Tongue (tissue), 3 donors: ENCODE measurements at places on chromosomes 5 and 9.

DNA sequence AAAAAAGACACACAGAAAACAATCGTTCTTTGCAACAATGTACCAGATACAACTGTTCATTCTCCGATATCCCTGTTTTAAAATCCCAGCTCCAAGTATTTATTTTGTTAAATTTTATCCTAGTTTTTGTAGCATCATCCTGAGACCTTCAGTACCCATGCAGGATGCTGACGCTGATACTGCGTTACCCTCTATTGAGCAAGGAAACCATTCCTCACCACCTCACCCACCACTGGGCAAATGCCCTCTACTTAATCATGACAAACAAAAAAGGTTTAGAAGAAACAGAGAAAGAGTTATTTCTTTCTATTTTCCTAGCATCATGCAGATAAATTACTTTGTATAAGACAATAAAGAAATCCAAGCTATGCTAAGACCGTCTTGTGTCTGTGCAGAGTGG is 136.1 kb upstream of the PCA3 start:
- DNase-seq: no peak

GRCh38 chr5:96517295-96517694 is 84.2 kb upstream of the PCSK1 start:
- peak; percentile 57 for DNase-seq

GRCh38 chr5:79297661-79298060 is 61.7 kb downstream of the JMY start:
- DNase-seq: no peak

GRCh38 chr9:122350577-122351355 is 20.1 kb upstream of the PTGS1 start:
- DNase-seq: peak; percentile 89

DNA sequence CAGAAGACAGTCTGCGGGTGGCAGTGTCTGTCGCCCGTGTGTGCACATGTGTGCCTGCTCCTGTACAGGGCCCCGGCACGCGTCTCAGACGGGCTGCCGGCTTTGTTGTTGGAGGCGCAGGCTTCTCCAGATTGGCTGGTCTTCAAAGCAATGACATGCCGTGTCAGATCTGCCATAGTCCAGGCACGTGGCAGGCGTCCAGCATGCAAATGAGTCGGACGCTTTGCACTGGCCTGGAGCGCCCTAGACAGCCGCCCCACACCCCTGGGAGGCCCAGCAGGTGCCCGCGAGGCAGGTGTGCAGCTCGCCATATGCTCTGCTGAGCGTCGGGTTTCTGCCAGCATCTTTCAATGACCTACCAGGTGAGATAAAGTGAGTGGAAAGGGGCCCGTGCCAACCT is 71.5 kb downstream of the GADD45G start:
- peak; percentile 82 for DNase-seq

GRCh38 chr9:10274175-10274574 is 338.6 kb downstream of the PTPRD start:
- DNase-seq: peak; percentile 21

GRCh38 chr9:89634995-89635742 is 30.4 kb downstream of the GADD45G start:
- DNase-seq: peak; percentile 40

DNA sequence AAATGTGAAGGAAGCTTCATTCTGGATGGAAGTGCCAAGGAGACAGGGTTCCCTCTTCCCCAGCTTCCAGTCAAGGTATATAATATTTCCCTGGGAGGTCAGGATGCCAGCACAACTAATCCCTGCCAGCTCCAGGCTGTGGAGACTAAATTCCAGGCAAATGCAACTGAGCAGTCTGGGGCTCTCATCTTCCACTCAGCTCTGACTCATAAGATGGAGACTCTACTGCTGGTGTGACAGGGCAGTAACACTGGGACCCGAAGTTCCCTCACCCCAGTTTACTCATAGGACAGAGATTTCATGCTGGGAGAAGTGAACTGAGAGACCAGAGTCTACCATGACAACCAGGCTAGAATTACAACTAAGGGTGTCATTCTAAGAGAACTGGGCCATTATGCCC is 235.4 kb downstream of the FSTL4 start:
- no peak for DNase-seq

- DNase-seq: peak; percentile 42
Observed at GRCh38 chr9:33447799-33448553, 583 bp upstream of the AQP3 start.

GRCh38 chr5:165863239-165863638 is 2357.8 kb downstream of the MAT2B start:
- DNase-seq: no peak

GRCh38 chr9:81397481-81398381 is 291.6 kb downstream of the TLE1 start:
- no peak for DNase-seq

DNA sequence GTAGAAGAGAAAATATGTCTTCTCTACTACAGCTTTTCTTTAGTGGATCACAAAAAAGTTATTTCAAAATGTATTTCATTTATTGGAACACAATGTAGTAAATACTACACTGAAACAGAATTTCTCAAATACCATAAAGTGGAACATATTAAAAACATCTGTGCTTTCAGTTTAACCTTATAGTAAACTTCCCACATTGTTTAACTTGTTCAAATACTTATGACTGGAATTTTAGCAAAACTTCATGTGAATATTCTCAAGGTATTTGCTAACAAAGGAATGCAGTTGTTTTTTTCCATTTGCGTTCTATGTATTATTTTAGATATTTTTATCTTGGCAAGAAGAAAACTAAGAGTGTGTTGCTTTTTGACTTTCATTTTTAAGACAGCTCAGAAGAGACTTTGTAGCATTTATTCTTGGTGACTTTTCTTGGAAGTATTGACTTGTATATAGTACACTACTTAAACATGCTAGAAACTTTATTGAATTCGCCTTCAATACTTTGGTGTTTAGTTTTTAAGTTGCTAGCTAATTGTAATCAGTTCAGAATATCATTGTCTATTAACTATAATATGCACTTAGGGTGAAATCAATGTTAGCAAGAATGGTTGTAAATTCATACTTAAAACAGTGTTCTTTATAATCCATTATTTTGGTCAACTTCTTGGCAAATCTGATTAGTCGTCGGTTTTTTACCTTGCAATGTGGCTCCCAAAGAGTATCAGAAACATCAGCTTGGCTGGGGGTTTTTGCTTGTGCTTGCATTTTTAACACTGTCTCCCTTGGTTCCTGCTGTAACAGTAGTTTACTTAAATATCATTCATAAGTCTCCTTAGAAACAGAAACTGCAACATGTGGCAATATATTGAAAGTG is 5.0 kb upstream of the RHOBTB3 start:
- peak; percentile 57 for DNase-seq

- peak; percentile 83 for DNase-seq
Observed at GRCh38 chr5:143514616-143515335, 111.3 kb upstream of the NR3C1 start.

DNA sequence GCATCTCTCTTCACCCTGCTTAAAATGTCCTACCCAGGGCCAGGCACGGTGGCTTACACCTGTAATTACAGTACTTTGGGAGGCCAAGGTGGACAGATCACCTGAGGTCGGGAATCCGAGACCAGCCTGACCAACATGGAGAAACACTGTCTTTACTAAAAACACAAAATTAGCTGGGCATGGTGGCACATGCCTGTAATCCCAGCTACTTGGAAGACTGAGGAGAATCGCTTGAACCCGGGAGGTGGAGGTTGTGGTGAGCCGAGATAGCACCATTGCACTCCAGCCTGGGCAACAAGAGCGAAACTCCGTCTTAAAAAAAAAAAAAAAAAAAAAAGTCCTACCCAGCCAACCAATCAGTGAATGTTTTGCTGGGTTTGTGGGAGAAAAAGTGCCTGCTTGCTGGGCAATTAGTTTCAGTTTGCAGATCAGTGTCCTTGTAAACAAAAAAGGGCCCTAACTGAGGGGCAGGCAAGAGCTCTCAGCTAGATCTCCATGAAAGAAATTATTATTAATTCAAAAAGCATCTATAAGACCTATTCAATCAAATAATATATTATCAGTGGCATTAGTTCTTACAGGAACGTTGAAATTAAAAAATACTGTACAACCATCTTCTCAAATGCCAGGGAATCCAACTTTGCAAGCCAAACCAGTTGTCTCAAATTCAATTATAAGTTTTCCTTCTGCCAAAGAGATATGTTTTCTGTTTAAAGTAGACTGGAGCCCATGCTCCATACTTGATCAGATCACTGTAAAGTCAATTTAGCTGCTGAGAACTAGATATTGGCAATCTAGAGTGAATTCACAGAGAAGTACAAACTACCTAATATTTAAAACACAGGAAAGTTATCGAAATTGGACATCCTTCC is 3.9 kb downstream of the MEGF9 start:
- no peak for DNase-seq

DNA sequence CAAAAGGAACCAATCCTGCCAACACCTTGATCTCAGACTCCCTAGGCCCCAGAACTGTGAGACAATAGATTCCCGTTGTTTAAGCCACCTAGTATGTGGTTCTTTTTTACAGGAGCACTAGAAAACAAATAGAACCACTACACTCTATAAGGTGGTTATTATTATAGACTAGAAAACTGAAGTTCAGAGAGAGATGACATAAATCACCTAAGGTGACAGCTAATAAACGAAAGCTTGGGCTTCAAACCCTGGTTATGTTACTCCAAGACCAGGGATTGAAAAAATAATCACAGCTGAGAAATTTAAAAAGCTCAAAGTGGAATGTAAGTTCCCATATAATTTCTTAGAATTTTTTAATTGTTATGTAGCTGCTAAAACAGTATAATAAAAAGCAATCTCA is 716.2 kb upstream of the DMAC1 start:
- DNase-seq: no peak

GRCh38 chr5:9698841-9699240 is 68.7 kb upstream of the TAS2R1 start:
- peak; percentile 20 for DNase-seq

DNA sequence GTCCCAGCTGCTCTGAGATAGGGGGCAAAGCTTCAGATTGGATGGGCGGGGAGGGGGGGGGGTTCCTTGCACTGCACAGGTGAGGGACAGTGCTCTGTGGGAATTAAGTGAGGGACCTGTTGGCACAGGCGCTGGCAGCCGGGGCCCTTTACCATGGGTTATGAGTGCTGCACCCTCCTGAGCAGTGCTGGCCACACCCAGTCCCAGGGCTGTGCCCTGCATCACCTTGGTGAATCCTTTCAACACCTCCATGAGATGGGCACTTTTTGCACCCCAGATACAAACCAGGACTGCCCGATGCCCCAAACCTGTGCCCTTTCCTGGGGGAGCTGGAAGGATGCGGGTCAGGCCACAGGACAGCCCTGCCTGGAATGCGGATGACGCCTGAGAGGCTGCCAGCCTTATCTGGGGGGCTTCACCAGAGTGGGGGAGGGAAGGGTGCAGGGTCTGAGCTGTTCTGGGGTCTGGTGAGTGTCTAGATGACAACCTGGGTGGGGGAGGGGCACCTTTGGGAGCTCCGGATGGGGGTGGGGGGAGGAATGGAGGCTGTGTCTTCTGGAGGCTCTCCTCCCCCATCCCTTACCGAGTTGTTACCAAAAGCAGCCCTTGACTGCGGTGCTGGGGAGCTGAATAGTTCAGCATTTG is 5.2 kb downstream of the CRB2 start:
- DNase-seq: no peak

GRCh38 chr5:74767579-74767913 is 497 bp downstream of the NSA2 start:
- no peak for DNase-seq

GRCh38 chr9:125768803-125769202 is 21.6 kb downstream of the PBX3 start:
- DNase-seq: no peak

GRCh38 chr9:98214811-98215210 is 22.4 kb upstream of the CORO2A start:
- no peak for DNase-seq

DNA sequence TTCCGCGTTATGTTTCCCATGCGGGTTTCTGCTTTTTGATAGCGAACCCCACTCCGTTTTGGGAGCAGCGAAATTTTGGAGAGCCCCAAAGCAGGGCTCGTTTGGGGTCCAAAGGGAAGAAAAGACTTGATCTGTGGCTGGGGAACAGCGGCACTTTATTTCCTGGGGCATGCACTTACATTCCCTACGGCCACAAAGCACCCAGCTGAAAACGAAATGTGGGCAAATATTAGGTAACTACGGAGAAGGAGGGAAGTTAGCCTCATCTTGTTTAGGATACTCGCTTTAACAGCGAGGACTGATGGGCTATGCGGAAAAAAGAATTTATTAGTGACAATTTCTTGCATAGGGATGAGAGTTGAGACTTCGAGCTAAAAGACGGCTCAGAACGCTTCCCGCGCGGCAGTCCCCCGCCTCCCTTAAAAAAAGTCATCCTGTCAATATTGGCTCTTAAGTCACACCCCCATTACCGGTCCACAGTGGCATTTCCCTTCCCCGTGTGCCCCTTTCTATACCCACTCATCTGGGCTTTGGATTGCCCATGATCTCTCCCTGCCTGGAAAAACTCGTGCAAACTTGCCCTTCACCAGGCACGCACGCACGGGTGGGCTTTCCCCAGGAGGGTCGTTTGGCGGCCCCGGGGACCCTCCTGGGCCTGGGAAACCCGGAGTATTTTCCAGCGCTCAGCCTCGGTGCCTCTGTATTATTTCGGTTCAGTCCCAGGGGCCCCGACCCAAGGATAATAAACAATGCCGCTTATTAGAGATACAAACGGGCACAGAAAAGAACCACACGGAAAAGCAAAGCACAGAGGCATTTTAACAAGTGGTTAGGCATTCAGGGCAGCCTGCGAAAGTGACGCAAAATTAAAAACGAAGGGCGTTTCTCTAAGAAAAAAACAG is 35.8 kb upstream of the NFIB start:
- peak; percentile 50 for DNase-seq

DNA sequence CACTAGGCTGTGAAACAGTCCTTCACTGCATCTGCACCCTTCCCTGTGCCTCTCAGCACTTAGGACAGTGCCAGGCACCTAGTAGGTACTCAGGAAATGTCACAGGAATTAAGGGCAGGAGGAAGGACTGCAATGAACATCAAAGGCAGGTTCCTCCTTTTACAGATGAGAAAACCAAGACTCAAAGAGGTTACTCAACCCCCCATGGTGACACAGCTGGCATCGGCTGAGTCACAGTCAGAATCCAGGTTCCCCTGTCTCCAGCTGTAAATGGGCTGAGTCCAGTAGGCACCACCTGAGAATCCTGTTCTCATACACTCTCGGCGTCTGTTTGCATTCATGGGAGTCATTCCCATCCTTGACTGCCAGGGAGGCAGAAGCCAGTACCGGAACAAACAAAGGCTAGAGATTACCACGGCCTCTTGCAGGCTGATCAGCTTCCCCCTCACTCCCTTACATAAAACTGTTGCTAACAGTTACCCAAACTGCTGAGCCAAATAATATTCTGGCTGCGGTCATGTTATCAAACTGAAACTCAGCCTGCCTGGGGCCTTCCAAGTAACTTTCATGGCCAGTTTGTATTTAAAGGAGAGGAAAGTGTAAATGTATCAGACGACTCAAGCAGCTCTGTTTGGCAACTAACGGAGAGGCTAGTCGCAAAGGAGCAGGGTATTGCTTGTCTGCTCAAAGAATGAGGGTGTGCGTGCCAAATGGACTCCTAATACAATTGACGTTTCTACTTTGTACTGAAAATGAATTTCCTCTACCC is 201.7 kb downstream of the PAPPA start:
- peak; percentile 70 for DNase-seq
